ENCODE measurements at places on chromosomes 2 and 18.

DNA sequence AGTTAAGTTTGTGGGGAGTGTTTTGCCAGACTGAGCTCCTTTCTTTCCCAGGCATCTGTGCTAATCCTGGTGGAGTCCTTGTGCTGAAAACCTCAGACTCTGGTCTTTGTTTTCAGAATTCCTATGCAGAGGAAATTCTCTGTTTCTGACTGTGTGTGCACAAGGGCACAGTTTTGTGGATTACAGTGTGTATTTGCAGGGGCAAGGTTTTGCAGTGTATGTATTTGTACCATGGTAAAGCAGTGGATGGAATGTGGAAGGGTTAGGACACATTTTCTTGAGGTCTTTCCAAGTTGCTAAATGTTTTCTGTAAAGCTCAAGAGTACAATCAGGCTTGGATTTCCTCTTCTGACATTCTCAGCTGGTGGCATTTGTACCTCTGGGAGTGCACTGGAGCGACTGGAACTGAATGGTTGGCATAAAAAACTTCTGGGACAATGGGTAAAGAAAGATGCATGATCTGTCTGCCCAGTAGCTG lies 139.5 kb upstream of the RND3 start:
- DNase-seq, result no peak

GRCh38 chr2:56113382-56113975 lies 70.3 kb upstream of the CCDC85A start:
- DNase-seq, result no peak

DNA sequence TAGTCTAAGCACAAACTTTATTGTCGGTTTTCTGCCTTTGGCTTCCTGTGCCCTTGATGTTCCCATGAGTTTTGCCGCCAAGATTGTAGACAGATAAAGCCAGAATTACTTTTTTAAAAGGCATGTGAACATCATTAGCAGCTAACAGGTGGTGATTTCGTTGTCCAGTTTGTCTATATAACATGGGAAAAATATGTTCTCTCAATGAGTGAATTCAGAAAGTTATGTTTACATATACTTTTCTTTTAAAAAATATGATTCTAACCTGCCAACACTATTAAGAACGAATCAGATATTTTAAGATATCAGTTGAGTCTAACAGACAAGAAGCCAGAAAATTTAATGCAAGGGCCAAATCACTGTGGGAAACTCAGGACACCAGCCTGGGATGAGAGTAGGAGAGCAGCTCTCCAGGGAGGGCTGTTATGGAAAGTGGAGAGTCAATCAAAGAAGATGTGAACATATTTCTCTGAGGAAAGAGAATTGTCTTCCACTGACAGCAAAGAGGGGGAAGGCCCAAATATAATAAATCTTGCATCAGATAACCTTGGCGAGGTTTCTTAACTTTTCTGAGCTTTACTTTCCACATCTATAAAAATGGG lies 311.3 kb downstream of the ARHGAP15 start:
- no peak for DNase-seq

DNA sequence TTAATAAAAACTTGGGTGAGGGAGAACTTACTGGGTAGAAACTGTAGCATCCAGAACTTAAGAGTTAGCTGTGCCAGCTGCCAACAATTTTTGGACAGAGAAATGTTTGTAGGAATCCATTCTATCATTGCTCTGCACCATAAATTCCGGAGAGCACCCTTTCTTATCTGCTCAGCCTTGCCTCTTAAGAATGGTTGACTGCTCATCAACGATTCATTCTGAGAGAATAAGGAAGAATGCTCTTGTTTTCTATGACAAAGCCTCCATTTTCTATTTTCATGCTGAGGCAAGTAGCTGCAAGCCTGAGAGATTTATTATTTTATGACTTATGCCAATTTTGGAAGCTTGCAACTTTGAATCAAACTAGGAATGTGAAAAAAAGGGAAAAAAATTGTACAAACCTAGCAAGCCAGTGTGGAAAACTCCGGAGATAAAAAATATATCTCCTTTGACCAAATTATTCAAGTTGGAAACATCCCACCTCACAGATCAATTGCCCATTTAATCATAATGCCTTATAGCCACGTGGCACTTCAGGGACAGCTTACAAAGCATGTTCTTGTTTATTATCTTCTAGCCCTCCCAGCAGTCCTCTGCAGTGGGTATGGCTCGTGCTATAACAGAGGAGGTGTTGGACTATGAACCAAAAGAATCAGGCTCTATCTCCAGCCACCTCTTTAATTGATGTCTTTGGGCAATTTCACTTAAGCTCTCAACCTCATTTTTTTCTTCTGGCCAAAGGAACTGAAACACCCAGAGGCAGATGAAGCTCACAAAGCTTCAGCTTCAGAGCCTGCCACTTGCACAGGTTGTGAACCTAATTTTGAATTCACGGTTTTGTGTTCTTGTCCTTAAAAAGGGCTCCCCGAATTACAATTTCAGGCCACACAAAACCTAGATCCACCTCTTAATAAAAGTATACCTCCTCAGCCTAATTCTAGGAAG lies 40.9 kb upstream of the ATL2 start:
- DNase-seq, result no peak

- DNase-seq, result no peak
Measured at GRCh38 chr18:37568671-37569070, 3.1 kb upstream of the CELF4 start.

DNA sequence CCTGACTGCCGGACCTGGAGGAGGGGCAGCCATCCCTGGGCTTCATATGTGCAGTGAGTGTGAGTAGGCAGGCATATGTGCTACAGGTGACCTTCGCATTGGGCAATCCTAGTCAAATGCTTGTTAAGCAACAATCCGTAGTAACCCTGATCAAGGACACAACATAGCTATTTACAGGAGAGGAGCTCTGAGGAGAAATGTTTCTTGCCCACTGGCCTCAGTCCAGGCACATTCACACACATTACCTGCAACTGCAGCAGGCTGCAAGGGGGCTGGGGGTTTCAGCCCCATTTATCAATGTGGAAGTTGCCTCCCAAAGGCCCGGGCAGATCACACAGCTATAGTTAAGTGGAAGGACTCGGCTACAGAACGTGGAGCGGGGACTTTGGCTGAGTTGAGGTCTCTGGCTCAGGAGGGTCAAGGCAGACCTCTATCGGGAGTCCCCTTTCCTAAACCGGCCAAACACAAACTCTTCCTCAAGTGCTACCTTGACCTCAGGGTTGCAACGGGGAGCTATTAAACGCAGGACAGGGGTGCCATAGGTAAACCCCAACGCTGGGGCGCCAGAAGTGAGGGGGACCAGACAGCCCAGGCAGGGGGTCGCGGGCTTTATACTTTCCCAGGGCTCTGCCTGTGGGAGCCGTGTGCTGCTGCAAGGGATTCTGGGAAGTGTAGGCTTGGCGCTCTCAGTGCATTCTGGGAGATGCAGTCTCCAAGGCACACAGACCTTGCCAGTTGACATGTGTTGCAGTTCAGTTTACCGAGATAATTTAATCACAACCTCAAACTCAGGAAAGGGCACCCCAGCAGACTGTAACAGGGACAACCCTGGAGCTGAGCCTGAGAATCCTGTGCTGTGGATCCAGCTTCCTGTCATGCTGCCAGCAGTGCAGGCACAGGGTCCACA lies 9.4 kb downstream of the KHK start:
- DNase-seq, result no peak

- DNase-seq, result no peak
Measured at GRCh38 chr18:76357585-76358260, 137.3 kb downstream of the ZNF516 start.

- peak; percentile 18 for DNase-seq
Measured at GRCh38 chr2:46490521-46491141, 11.3 kb downstream of the TMEM247 start.

DNA sequence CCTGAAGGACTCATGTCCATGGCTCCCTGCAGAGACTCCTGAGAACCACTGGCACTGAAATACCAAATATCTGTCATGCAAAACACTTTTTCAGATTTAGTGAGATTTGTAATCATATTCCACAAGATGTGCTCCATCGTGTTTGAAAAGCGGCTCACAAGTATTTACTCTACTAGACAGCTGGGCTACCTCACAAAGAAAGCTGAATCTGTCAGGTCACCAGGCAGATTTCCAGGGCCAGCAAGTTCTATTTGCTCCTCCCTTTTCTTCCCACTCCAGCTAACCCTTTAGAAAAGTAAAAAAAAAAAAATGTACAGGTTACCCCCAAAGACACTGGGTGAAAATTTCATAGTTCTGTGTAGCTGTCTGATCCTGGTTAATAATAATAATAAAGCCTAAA lies 22.9 kb downstream of the WIPF1 start:
- no peak for DNase-seq

Data from GM06990 (cell line).